Muscle of arm (tissue), 14 donors: ENCODE measurements at places on chromosomes 2 and 18. TPM values are rescaled to one million over a fixed set of nuclear protein-coding genes. Genes with fewer than 3 reads are reported as not detected.
A peak's percentile ranks its signal among the peaks of the same experiment; 100 is the strongest.

The ALLC gene
- 0.25 TPM for polyA plus RNA-seq

The METTL4 gene
- 17.6 TPM for polyA plus RNA-seq

The POMC gene
- 2.7 TPM for polyA plus RNA-seq

DNA sequence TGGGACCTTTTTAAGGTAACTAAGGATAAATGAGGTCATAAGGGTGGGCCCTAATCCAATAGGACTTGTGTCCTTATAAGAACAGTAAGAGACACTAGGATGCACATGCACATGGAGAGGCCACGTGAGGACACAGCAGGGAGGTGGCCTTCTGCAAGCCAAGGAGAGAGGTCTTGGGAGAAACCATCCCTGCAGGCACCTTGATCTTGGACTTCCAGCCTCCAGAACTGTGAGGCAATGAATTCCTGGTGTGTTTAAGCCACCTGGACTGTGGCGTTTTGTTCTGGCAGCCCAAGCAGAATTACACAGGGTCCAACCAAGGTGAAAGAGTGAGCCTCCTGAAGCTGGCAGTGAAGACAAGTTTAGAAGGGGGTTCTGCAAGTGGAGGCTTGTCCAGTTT lies 89.6 kb upstream of the IL1R2 start:
- DNase-seq, result no peak

DNA sequence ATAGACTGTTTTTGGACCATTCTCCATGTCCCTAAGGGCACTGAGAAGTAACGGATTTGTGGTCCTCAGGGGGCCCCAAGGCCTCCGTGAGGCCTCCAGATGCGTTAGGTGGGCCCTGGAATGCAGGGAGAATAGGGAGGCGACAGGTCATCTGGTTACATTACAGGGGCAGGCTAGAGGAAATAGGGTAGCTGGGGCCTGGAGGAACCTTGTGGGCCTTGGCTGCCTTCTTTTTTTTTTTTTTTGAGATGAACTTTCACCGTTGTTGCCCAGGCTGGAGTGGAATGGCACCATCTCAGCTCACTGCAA lies 28.9 kb downstream of the ZFP36L2 start:
- no peak for DNase-seq

GRCh38 chr18:6876641-6877041 lies 147.1 kb downstream of the ARHGAP28 start:
- peak; percentile 45 for DNase-seq
